ENCODE measurements at places on chromosomes 1 and 21.

- no peak for DNase-seq
Observed at GRCh38 chr1:233323718-233324117, 3.8 kb upstream of the MAP3K21 start.

DNA sequence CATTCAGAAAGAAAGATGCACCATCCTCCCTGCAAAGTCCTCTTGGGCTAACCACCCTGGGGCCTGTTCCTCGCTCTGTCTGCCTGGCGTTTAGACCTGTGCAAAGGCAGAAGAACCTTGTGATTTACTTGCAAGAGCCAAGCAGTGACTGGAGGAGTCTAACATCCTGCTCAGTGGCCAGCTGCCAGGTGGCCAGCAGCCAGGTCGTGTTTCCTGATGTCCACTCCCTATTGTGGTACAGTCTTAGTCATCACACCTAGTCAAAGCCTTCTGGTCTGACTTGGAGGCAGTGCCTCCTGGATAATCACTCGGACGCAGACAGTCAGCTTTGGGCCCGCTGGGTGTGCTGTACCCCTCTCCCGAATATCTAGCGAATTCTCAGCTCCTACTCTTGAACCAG lies 118.1 kb downstream of the PGBD5 start:
- peak; percentile 93 for DNase-seq

DNA sequence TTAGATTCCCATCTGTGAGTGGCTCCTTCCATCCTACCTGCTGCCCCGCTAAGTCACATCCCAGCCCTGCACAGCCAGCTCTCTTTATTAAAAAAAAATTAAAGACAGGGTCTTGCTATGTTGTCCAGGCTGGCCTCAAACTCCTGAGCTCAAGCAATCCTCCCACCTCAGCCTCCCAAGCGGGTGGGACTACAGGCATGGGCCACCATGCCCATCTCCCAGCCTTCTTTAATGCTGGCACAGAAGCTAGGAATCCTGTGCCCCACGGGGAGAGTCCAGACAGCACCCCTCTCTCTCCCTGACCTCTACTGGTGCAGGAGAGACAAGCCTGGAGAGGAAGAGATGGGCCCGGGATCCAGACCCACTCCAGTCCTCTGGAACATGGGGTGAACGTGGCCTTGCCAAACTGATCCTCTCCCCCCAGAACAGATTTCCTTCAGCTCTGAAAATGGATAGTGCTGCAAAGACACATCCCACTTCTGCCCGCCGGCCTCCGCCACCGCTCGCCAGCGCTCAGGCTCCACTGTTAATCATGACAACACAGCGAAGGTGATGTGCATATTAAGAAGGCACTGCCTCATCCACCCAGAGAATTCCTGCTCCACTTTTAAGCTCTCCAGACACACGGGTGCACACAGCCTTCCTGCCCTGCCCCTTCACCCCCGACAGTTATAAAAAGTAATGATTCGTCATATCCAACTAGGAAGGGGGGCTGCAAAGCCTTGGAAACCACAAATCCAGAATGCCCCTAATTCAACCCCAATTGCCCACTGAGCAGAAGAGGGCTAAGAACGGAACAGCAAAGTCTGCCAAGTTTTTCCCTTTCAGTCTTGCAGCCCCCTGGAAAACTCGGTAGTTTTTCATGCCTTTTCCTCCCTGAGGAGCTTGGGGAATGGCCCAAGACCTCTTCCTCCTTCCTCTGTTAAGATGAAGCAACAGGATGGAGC lies 68.1 kb downstream of the MRPL37 start:
- DNase-seq, result no peak

DNA sequence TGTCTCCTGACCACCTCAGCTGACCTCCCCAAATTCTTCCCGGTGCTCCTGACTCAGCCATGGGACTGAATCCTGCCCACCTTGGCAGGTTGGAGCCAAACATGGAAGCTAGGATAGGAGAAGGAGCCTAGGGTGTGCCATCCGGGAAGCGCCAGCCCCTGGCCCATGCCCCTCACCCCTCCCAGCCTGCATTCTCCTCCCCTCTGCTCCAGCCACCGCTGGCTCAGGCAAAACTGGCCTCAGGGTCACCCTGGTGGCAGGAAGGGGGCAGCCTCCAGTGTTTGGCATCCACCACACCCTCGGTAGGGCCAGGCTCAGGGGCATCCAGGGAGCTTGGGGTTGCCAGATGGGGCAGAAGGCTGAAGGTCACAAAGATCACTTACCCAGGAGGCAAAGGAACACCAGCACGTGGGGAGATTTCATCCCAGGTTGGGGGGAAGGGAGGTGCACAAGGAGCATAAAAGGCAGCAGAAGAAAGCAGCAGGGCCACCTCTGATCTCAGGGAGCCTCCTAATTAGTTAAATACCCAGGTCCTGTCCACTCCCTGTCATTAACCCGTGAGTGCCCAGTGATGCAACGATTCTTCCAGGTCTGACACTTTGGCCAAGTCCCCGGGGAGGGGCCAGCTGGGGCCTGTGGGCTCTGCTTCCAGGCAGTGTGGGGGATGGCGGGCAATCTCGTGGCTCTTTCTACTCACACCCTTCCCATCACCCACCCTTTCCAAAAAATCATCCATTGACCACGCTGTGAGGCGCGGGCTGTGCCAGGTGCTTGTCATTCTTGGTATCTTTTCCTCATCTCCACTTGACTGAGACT lies at the start of gene PLA2G2E:
Gene PLA2G2E (minus strand): TSS at position 481 of the 816 bp plus-strand sequence. CDS start 58 bp downstream, at position 423.
- no peak for DNase-seq

- DNase-seq, result no peak
Observed at GRCh38 chr1:236303675-236304074, 21.9 kb upstream of the ERO1B start.

DNA sequence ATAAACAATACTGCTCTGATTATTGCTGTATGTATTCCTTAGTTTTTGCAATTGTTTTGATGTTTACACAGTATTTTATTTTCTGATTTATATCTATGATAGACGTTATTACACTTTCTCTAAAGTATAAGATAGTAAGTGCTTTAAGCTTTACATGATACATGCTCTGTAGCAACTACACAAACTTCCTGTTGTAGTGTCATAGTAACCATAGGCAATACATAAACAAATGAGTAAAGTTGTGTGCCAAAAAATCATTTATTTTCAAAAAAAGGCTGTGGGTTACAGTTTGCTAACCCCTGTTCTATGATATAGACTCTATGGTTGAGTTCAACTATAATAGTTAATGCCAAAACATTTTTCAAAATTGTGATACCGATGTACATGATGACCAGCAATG lies 1156.4 kb downstream of the AMY1C start:
- DNase-seq, result no peak

All from stomach (tissue), 19 donors.